Activated T-cell treated with anti-CD3 and anti-CD28 coated beads for 48 hours (primary cell): ENCODE measurements at places on chromosomes 16 and 17.

DNA sequence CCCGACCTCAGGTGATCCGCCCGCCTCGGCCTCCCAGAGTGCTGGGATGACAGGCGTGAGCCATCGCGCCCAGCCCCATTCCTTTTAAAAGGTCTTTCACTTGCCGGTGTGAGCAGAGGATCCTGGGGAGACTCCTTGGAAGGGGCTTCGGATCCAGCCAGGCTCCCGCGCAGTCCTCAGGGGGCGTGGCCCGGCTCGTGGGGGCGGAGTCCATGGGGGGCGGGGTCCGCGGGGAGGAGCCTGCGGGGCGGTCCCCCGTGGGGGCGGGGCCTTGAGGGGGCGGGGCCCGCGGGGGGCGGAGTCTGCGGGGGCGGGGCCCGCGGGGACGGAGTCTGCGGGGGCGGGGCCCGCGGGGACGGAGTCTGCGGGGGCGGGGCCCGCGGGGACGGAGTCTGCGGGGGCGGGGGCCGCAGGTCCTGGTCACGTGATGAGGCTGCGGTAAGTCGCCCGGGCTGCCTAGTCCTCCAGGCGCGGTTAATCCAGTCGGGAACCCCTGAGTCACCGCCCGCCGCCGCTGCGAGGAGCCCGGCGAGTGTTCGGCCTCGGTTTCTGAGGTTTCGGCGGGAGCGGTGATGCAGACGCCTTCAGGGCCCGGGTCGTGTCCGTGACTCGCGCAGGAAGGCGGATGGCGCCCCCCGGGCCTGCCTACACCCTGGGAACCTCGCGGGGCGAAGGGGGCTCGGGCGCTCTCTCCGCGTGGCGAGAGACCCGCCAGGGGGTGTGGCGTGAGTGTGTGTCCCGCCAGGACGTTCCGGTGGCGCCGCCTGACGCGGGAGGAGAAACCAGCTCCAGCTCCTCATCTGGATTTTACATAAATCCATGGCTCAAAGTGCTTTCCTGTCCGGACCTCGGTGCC, 23.6 kb upstream of the ABR start:
- no peak for DNase-seq

GRCh38 chr16:88430524-88431446, 22.3 kb upstream of the ZFPM1 start:
- DNase-seq, result peak; percentile 43

GRCh38 chr17:50624321-50624934, 10.3 kb upstream of the ABCC3 start:
- no peak for DNase-seq

GRCh38 chr17:50175035-50175807, 9.4 kb downstream of the SGCA start:
- no peak for DNase-seq

GRCh38 chr17:17076066-17076465, 33.8 kb downstream of the MPRIP start:
- DNase-seq, result no peak

DNA sequence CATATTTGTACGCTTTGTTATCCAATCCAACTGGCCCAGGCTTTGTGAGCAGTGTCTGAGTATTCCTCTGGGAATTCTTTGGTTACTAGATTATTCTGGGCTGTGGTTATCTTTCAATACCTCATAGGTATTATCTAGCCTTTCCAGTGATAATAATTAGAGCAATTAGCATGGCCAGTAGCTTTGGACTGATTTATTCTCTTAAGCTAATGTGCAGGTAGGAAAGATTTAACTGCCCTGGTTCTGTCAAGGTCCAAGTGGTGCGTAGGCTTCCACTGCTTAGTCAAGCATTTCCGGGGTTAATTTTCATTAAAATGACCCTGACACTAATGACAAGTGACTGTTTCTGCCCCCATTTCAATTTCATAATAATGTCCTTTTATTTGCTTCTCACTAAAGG, 54.2 kb upstream of the PMFBP1 start:
- DNase-seq, result no peak
